ENCODE measurements at places on chromosomes 6 and 20.

DNA sequence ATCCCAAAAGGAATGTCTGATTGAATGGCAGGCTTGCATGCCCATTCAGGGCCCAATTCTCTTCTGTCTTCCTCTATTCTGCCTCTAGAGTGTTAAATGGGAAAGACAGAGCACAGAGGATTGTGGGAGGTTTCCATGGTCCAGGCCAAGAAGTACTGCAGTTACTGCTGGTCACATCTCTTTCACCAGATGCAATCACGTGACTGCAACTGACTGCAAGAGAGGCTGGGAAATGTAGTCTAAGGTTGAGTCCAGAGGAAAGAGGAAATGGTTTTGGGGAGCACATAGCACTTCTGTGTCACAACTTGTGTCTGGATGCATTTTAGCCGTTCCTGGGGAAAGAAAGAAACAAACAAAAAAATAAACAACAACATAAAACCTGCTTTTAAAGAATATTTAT lies 336.4 kb upstream of the BTBD3 start:
- no peak for DNase-seq

GRCh38 chr6:30882759-30883684 lies 1.3 kb upstream of the DDR1 start:
- DNase-seq: no peak

GRCh38 chr20:22353586-22353985 lies 230.8 kb downstream of the FOXA2 start:
- DNase-seq: no peak

DNA sequence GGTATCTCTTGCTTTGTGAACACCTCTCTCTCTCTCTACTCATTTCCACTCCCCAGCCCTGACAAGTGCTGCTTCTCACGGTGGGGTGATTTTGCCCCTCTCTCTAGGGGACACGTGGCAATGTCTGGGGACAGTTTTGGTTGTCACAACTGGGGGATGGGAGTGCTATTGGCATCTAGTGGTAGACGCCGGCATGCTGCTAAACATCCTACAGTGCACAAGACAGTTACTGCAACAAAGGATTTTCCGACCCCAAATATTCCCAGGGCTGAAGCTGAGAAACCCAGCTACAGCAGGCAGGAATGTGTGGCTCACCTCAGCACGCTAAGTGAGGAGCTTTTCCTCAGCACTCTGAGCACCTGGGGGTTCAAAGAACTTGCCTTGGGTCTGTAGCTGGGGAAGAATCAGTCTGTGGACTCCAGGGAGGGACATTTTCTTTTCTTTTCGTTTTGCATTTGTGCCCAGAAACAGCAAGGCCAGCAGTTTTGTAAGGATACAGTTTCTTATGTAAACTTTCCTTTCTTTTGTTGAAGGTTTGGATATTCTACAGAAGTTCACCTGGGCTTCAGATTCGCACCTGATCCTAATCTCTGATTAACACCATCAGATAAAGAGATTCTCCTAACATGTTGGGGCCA lies 246.9 kb upstream of the ZFP64 start:
- DNase-seq: no peak

DNA sequence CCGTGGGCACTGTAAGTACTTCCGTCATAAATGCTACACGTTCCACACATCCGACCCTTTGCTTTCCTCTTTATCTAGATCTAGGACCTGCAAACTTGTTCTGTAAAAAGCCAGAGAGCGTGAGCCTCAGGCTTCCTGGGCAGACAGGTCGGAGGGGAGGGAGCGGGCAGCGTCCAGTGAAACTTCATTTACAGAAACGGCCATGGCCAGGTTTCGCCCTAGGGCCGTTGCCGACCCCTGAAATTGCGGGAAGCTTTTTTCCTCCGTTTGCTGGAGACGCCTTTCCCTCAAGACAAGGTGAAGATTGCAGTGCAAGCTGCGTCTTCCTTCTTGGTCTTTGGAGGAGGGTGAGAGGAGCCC lies 155.4 kb downstream of the DLL1 start:
- no peak for DNase-seq

DNA sequence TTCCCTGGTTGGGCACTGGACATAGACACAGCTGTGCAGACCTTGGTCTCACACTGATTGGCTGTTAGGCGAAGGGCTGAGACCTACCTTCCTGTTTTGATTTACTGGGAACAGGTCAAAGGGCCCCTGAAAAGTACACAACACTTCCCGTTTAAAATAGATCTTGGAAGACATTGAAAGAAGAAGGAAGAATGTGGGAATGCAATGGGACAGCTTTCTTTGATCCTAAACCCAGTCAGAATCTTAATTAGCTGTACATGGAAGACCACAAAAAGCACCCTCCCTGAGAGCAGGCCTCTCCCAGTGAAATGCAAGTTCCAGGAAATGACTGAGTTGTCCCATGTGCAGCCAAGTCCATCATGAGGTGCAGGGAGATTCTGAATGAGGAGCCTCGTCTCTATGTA lies 83.6 kb upstream of the EXOC2 start:
- DNase-seq: no peak

- DNase-seq: no peak
Measured at GRCh38 chr6:1739680-1740079, 130.0 kb downstream of the FOXC1 start.

- DNase-seq: no peak
Measured at GRCh38 chr6:154653385-154653784, 79.8 kb upstream of the SCAF8 start.

- DNase-seq: no peak
Measured at GRCh38 chr6:28468056-28468455, 24.8 kb upstream of the ZSCAN23 start.

DNA sequence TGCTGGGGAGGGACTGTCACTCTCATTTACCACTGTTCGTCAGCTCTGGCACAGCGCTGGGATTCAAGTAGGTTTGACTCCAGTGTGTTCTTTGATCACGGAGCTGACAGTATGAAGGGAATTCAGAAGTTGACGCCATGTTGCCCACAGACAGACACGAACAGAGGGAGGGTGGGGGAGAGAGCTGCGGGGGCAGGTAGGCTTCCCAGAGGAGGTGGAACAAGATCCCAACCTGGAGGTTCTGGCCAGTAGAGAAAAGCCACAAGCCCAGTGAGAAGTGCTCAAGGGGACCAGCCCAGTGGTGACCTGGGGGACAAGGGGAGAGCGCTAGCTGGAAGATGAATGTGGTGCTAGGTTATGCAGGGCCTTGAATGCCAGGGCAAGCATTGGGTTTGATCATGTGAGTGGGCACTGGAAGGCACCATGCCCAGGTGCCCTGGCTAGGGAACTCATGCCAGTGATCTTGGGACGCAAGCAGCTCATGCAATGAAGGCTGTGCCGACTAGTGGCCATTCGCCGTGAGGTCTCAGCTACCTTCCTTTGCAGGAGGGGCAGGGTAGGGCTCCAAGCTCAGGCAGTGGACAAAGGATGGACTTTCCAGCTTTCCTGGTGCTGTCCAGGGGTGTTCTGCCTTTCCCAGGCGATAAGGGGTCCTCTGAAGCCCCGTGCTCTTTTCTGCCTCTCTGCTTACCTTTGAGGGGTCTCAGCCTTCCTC lies 50.4 kb upstream of the APCDD1L start:
- no peak for DNase-seq

DNA sequence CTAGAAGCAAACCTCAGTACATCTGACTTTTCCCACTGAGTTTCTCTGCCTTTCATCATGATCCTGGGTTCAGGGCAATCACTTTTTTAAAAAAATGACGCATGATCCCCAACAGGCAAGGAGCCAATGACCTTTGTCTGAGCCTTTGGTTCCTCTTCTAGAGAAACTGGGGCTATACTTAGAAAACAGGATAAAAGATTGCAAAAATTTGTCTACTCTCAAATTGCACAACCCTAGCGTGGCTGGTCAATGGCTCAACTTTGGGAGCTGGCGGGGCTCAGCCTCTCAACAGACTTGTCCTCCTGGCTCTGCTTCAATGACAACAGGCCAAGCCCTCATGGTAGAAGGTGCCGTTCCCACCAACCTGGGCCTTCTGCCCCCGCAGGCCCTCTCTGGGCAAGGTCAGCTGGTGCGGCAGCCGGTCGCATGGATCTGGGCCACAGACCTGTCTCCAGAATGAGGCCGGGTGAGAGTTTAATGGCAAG lies 48.7 kb downstream of the PDYN start:
- DNase-seq: peak; percentile 35

GRCh38 chr6:31396422-31397152 lies 6.8 kb upstream of the MICA start:
- peak; percentile 26 for DNase-seq

- DNase-seq: no peak
Measured at GRCh38 chr20:32227306-32227705, 19.6 kb downstream of the POFUT1 start.

DNA sequence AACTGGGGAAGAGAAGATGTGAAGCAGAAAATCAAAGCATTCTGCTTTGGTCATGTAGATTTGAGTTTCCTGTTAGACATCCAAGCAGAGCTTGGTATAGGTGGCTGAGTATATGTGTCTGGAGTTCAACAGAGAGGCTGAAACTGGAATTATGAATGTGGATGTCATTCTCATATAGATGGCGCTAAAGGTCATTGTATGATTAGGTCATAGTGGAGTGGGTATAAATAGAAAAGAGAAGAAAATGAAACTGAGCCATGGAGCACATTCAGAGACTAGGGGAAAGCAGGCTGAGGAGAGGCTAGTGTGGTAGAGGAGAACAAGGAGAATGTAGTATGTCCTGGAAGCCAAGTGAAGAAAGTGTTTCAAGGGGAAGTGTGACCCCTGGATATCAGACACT lies 295.6 kb upstream of the PLN start:
- no peak for DNase-seq

DNA sequence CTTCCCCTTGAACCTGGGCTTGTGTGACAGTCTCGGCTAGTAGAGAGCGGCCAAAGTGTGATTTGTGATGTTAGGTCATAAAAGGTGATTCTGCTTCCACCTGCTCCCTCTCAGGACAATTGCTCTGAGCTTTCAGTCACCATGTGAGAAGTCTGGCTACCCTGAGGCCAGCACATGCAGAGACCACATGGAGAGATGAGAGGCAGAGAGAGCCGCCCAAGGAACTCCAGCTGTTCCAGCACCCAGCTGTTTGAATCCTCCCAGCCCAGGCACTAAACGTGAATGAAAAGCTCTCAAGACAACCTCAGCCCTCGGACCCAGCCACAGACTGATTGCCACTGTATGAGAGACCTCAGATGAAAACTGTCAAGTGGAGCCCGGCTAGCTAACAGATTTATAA lies 143.4 kb upstream of the EEF1E1 start:
- no peak for DNase-seq

DNA sequence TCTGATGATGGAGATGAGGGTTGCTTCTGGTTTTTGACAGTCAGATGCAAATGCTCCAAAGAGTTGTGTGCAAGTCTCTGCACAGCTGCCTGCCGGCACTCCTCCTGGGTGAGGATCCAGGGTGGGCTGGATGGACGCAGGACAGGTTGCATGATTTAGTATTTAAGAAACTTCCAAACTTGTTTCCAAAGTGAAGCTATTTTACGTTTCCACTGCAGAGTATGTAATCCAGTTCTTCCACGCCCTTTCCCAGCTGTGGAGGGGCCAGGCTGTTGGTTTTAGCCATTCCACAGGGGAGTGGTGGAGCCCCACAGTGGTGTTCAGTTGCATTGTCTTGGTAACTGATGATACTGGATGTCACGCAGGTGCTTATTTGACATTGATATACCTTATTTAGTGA lies 157.3 kb downstream of the THBS2 start:
- no peak for DNase-seq

- DNase-seq: no peak
Measured at GRCh38 chr20:52896348-52896747, 75.8 kb upstream of the TSHZ2 start.

- no peak for DNase-seq
Measured at GRCh38 chr20:52422574-52423336, 231.2 kb upstream of the ZFP64 start.
